T-helper 22 cell (primary cell): ENCODE measurements at places on chromosomes 3 and 15.

DNA sequence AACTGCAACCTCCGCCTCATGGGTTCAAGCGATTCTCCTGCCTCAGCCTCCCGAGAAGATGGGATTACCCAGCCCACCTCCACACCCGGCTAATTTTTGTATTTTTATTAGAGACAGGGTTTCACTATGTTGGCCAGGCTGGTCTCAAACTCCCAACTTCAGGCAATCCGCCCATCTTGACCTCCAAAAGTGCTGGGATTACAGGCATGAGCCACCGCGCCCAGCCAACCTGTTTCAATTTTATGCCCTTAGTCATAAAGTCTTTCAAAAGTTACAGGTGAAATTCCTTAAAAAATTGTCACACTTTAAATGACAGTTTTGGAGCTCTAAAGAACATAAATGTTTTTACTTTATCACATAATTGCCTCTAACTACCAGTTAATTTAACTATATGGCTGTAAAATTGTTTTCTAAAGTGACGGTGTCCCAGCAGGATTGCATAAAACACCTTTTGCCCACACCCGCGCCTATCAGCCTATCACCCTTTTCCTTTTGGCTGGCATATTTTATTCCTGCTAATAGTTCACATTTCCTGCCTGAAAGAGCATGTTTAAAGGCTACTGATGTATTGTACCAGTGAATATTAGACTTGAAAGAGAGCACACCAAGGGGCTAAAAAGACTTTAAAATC lies 164.2 kb upstream of the SEMA6D start:
- DNase-seq: no peak

GRCh38 chr3:52440671-52441070 lies 4.2 kb downstream of the SEMA3G start:
- no peak for DNase-seq

DNA sequence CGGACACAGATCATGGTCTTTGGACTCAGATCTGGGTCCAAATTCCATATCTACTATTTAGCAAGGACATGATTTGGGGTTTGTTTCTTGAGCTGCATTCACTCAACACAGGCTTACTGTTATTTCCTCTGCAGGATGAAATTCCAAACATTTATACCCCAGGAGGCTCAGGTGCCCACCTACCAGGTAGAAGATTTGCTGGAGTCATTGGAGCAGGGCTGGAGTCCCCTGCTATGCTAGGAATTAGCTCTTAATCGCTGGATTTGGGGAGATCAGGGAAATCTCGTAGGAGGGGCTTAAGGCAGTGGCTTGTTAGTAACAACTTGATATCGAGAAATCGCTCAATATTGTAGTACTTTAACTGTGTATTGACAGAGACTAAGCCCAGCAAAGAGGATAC lies 193.0 kb downstream of the IL20RB start:
- DNase-seq: no peak

- peak; percentile 62 for DNase-seq
Measured at GRCh38 chr15:38453971-38454695, at the start of gene FAM98B. Gene FAM98B (plus strand): TSS chr15:38454127. CDS start chr15:38454162, 35 bp downstream.

DNA sequence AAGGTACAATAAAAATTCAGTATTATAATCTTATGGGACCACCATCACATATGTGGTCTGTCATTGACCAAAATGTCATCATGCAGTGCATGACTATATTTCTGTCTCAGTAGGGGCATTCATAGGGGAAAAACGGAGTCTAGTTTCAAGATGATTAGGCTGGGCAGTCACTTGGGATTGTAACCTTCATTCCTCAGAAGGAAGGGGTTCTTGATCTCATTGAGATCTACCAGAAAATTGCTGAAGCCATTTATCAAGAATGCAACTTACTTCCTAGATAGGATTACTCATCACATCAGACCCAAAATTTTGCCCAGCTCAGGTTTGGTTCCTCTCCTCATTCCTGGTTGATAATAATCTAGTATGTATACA lies 37.3 kb downstream of the BTD start:
- no peak for DNase-seq

DNA sequence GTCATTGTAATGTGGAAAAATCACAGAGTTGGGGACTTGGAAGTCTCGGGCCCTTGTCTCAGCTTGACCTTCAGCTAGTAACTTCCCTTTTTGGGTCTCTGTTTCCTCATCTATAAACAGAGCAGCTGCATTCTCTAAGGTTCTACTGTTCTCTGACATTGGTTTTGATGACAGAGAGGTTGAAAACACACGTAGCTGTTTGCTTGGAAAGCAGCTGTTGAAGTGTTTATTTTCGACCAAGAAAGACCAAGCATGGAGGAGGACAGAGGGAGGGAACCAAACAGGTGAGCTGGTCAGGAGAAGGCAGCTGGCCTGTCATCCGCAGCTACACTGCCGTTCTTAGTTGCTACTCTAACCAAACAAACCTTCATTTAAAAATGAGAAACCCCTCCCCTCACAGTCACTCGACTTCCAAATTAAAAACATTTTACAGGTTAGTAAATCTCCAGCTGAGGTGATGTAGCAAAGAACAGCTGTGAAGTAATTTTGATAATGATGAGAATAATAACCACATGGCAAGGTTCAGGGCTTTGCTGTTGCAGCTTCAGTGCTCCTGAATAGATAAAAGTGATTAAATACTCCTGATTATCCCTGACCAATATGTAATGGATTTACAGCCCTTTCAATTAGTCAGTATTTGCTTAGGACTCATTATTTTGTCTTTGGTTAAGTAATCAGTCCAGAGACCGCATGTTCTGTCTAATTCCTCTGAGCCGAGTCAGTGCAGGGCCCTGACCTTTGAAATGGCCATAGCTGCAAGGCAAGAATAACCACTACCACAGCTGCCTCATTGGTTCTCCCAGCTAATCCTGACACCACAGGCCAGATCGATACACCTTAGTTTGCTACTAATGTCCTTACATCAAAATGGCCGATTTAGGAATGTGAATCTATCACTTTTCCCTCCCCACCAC lies 65.3 kb downstream of the MEIS2 start:
- no peak for DNase-seq

DNA sequence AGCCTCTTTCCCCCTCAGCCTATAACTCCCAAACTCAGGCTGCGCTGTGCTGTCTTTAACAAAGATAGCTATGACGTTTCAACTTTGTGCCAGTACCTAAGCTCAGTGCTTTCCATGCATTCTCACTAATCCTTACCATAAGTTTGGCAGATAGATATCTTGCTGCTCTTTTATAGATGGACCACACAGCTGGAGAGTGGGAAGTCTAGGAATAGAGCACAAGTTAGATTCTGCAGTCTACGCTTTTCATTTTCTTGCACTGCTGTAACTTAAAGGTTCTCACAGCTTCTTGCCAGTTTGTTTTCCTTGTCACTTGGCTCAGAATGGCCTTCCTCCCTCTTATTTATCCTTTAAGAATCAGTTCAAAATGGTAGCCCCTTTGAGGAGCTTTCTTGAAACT lies 468.8 kb downstream of the CNTN4 start:
- no peak for DNase-seq

DNA sequence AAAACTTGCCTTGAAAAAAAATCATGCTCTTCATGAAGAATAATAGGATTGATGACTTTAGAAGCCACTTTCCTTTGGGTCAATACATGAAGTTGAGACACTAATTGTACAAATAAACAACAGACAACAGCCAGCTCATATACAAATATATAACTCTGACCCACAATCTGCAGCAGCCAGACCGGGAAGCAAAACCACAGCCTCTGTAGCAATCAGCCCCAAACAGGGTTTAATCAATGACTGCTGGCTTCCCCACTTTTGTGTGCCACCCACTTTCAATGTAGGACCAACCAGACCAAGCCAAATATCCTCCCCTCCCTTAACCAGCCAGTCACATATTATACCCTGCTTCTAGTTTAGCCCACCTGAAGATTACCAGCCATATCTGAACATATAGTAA lies 39.0 kb downstream of the IFT57 start:
- no peak for DNase-seq

DNA sequence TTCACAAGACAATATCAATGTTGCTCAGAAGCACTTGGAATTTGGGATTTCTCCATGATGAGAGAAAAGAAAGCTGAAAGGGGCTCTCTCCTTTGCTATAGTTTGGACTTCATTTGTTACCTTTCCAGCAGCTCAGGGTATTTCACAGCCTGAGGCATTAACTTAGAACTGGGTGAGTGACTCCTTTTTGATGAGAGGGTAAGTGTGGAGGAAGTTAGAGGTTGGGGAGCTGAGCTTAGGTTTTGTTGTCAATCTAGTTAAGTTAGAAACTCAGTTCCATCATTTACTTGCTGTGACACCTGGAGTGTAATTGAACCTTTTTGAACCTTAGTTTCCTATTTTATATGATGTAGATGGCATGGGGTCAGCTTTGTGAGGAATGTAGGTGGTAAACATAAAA lies 359.1 kb downstream of the PDCD6IP start:
- DNase-seq: no peak

DNA sequence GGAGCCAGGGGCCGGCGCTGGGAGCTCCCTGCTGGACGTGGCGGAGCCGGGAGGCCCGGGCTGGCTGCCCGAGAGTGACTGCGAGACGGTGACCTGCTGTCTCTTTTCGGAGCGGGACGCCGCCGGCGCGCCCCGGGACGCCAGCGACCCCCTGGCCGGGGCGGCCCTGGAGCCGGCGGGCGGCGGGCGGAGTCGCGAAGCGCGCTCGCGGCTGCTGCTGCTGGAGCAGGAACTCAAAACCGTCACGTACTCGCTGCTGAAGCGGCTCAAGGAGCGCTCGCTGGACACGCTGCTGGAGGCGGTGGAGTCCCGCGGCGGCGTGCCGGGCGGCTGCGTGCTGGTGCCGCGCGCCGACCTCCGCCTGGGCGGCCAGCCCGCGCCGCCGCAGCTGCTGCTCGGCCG lies 1.5 kb downstream of the SMAD6 start:
- no peak for DNase-seq
